ENCODE measurements at places on chromosomes 3 and 15.

- no peak for DNase-seq
These were observed 51.0 kb upstream of the ATOSA start for GRCh38 chr15:52730173-52730572.

DNA sequence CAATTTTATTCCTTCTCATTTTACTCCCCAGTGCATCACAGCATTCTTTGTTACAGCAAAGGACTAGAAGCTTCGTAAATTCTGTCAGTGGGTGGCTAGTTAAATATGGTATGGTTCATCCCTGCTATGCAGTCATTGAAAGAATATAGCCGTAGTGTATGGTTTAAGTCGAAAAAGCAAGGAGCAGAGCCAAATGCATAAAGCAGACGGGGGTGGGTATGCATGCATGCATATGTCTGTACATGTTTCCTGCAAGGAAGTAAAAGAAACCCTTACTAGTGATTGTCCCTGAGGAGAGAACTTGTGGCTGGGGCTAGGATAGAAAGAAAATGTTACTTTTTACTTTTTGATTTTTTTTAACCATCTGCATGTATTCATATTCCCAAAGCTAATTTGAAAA is 19.9 kb downstream of the RBP2 start:
- DNase-seq, result no peak

GRCh38 chr3:59502806-59503205 is 453.0 kb upstream of the CFAP20DC start:
- no peak for DNase-seq

GRCh38 chr15:50577492-50577891 is 31.0 kb upstream of the USP50 start:
- DNase-seq, result no peak

- no peak for DNase-seq
These were observed 83.6 kb downstream of the NCEH1 start for GRCh38 chr3:172627057-172627809.
